Nucleus accumbens (tissue), 56 donors: ENCODE measurements at places on chromosomes 2 and 18.

GRCh38 chr2:231727621-231728020, 19.3 kb downstream of the PTMA start:
- DNase-seq = no peak

DNA sequence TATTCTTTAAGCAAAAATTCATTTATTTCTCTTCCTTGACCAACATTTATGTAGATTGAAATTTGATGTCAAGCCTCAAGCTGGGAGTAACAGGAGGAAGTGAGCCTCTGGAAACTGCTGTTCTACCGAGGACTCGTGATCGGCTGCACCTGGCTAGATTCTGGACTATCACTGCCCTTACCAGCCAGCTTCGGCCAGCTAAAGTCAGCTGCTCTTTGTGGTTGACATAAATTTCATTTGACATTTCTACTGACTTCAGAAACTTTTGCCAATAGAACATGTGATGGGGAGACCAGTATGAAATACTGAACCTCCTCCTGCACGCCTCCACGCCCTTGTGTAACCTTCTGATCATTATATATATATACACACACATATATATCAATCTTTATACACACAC, 74.2 kb upstream of the RGPD5 start:
- no peak for DNase-seq

DNA sequence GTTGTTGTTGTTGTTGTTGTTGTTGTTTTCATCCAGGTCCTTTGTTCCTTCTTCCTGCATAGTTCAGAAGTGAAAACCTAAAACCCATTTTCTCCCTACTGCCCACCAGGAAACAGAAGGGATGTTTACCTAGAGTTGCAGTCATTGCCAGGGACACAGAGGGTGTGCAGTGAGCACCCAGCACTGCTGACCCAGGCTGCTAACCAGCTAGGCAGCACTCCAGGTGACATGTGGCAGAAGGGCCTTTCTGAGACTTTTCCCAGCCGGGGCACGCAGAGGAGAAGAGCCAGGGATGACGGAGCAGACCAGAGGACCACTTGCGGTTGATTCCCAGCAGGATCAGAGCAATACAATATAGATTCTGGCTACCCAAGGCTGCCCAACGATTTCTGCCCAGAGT, 286.3 kb downstream of the BCL11A start:
- no peak for DNase-seq

GRCh38 chr18:62438018-62438329, 84.9 kb upstream of the ZCCHC2 start:
- DNase-seq = no peak

DNA sequence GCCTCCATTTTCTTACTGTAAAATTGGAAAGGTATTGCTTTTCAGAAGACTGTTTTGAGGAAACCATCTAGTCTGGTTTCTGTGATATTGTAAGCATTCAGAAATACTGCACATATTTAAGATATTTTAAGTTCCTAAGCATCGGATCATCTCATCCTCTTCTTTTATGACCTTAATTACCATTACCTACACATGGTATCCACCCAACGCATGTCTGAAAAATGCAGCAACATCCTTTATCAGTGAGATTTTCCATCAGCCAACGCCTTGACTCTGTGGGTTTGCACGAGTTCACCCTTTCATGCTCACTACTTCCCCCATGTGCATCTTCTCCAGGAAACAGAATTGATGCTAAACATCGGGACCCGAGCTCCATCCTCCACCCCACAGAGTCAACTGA, 84.3 kb downstream of the COL4A4 start:
- DNase-seq = no peak

DNA sequence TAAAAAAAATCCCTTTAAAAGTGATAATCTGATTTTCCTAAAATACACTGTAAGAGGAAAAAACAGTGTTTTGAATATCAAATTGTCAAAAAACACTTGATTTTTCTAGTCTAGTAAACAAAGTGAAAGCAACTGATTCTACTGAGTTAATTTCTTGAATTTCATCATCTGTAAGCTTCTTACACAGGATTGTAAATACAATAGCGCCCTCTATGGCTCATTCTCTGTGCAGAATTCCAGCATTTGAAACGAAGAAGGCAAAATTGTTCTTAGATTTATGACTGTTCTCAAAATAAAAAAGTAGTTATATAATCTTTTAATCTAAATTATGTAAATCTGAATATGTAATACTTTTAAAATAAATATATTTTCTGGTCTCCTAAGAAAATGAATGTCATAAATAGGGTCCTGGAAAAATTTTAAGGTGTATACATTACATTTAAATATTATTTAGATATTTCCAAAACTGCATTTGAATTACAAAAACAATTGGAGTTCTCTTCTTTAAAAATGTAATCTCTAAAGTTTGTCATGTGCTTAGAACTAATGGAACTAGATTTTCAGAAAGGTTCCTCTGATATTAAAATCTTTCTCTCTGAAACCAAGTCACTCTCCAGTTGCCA, 176.9 kb upstream of the MC4R start:
- no peak for DNase-seq

- no peak for DNase-seq
Measured at GRCh38 chr18:75802681-75803080, 375.2 kb upstream of the SMIM21 start.
